HFF-Myc (cell line): ENCODE measurements at places on chromosomes 16 and 17.
A peak's percentile ranks its signal among the peaks of the same experiment; 100 is the strongest.

DNA sequence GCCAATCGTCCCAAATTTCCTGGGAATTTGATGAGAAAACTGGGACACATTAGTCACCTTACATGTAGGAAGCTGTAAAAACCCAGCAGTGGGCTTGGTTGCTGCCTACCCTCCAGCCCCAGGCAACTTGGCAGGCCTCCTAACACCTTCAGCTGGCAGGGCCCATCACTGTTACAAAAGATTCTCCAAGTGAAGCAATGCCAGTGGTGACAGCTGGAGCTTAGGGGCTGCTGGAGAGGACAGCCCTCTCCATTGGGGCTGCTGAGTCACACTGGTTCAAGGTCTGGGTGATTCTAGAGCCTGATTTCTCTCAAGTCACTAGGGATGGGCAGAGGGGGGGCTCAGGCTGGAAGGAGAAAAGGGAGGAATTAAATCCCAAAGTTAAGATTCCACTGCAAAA lies 180.6 kb downstream of the COPRS start:
- no peak for DNase-seq

GRCh38 chr16:842711-843560 lies 42.4 kb upstream of the GNG13 start:
- no peak for DNase-seq

GRCh38 chr16:68197250-68197649 lies 38.7 kb downstream of the ESRP2 start:
- no peak for DNase-seq

GRCh38 chr17:80481284-80482057 lies 5.1 kb upstream of the NPTX1 start:
- no peak for DNase-seq

- no peak for DNase-seq
Observed at GRCh38 chr17:81428121-81428515, 32.9 kb downstream of the BAHCC1 start.

DNA sequence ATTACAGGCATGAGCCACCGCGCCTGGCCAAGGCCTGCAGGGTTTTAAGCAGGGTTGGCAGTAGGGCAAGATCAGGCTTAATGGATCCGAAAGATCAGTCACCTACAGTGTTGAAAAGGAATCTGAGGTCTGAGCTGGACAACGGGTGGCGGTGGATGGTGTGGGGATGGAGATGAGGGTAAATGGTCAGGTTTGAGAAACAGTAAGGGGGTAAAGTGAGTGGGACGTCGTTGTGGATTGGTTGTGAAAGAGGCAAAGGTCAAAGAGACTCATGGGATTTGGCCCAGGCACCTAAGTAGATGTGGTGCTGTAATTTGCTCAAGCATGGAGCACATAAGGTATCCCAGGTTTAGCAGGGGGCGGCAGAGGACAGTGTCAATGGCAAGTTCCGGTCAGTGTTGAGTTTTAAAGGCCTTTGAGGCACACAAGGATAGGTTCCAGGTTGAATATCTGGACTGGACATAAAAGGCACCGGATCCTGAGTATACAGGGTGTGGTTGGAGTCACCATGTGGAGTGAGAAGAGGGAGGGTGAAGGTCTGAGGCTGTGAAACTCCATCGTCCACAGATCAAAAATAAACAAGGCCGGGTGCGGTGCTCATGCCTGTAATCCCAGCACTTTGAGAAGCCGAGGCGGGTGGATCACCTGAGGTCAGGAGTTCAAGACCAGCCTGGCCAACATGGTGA lies 1.1 kb upstream of the SLC16A5 start:
- DNase-seq, result no peak

GRCh38 chr16:66986559-66986958 lies 1.8 kb upstream of the CES4A start:
- no peak for DNase-seq

- no peak for DNase-seq
Observed at GRCh38 chr17:11178581-11178980, 62.4 kb upstream of the SHISA6 start.

DNA sequence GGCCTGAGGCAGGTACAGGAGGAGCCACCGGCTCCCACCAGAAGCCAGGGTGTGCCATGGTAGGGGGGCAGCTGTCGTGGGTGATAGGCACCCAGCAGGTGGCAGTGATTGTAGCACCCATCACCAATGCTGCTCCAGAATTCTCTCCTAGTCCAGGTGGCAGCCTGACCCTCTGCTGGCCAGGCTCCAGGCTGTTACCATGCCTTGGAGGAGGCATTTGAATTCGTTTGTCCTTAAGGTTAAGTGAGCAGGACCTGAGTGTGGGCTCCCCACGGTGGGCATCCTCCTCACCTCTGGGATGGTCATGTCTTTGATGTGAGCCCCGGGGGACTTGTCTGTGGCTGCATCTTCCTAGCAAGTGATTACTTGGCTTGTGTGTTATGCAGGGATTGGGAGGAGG lies 59.4 kb downstream of the RGS9 start:
- no peak for DNase-seq

DNA sequence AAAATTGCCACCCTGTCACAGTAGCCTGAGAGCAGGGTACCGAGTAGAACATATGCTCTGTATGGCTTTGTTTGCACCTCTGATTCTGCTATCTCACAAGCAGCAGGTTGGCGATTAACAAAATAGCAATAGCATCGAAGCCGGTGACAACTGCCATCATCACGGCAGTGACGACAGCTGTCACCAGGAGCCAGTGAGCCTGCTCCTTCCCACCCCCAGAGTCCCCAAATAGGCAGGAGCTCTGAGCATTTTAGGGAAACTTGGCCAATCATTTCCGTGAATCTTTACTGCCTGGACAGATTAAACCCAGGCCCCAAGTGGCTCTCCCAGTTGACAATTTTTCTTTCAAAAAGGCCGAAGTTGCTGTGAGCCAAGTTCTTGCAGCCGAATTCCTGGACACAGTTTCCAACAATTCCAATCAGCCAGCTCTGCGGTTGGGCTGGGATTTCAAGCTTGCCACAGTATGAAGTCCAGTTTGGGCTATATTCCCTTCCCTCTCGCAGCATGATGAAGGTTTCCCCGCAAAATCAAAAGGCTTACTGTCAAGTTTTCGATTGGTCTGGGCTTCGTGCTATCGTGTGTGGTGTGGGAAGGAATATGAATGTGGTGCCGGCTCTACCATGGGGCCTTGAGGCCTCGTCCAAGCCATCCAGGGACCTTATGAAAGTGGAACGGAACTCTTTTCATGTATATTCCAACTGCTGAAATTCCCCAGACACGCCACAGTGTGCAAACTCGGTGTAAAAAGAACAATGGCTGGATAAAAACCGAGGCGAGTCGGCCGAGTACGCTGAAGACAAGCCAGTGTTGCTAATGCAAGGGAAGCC lies 186.6 kb downstream of the C16orf78 start:
- DNase-seq, result no peak

GRCh38 chr17:81647640-81648012 lies 8.7 kb downstream of the PDE6G start:
- no peak for DNase-seq

- DNase-seq, result no peak
Observed at GRCh38 chr17:2722611-2723010, 11.0 kb upstream of the CLUH start.

GRCh38 chr16:15461376-15461775 lies 27.0 kb downstream of the BMERB1 start:
- no peak for DNase-seq

DNA sequence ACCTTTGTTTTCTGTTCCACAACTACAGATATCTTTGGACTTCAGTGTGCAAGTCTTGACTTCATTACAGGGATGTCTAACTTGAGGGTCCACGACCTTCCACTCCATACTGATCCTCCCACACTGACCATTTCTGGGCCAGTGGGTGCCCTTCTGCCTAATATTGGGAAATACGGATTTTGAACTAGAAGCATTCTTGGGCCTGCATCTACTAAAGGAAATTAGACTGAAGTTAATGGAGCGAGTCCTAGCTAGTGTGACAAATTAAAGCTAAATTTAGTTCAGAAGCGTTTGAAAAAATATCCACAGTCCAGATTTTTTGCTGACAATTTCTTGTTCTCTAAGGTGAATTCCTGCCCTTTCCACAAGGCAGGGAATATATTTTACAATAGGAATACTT lies 9.9 kb upstream of the TMIGD1 start:
- DNase-seq, result no peak

DNA sequence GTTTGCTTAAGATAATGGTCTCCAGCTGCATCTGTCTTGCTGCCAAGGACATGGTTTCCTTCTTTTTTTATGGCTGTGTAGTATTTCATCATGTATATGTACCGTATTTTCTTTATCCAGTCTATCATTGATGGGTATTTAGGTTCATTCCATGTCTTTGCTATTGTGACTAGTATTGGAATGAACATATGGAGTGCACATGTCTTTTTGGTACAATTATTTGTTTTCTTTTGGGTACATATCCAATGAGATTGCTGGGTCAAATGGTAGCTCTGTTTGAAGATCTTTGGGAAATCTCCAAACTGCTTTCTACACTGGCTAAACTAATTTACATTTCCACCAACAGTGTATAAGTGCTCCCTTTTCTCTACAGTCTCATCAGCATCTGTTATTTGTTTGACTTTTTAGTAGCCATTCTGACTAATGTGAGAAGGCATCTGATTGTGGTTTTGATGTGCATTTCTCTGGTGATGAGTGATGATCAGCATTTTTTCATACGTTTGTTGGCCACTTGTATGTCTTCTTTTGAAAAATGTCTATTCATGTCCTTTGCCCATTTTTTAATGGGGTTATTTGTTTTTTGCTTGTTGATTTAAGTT lies 66.2 kb downstream of the TNFRSF13B start:
- peak; percentile 94 for DNase-seq

GRCh38 chr16:50721549-50722404 lies 20.1 kb upstream of the CYLD start:
- DNase-seq, result no peak

DNA sequence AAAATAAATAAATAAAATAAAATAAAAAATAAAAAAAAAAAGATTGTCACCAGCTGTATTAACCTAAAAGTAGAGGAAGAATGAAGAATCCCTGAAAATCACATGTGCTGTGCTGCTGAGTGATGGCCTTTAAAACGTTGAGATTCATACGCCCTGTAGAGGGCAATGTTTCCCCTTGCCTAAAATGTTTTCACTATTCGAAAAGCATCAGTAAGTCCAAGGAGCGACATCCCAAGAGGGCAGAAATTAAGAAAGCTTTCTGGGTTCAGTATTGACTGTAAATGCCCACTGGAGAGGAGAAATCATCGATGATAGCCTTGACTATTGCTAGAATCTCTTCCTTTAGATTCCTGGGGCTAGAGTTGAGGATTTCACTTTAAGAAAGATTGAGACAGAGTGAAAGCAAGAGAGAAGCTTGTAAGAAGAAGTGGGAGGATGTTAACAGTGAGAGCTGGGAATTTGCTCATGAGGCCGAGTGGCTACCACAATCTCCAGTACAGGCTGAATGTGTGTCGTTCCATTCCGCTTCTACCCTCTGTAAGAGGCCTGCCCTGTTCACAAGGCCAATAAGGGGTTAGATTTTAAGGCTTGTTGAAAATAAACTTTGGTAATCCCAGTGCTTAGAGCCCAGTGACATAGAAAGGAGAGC lies 170.8 kb upstream of the FAM20A start:
- DNase-seq, result peak; percentile 60

GRCh38 chr16:78684655-78685375 lies 585.4 kb downstream of the WWOX start:
- DNase-seq, result no peak

GRCh38 chr16:11181899-11182279 lies 74.1 kb downstream of the SOCS1 start:
- DNase-seq, result no peak

DNA sequence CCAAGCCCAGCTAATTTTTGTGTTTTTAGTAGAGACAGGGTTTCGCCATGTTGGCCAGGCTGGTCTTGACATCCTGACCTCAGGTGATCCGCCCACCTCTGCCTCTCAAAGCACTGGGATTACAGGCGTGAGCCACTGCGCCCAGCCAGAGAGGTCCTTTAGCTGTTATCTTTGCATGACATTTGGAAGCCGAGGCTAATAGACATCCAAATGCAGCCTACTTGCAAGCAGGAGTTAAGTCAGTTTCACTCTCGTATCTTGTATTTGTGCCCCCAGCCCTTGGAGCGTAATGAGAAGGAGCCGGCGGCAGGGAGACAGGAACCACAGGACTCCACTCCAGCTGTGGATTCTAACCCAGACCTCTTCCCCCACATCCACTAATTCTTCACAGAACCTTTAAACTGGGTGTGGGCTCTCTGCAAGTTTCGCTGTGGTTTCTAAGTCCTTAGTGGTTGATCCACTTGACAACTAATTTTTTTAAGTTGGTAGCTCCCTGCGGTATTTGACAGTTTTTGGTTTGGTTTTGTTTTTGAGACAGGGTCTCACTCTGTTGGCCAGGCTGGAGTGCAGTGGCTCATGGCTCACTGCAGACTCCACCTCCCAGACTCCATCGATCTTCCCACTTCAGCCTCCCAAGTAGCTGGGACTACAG lies 3.1 kb upstream of the CYTH1 start:
- no peak for DNase-seq

- no peak for DNase-seq
Observed at GRCh38 chr16:17590711-17591654, 120.2 kb upstream of the XYLT1 start.

DNA sequence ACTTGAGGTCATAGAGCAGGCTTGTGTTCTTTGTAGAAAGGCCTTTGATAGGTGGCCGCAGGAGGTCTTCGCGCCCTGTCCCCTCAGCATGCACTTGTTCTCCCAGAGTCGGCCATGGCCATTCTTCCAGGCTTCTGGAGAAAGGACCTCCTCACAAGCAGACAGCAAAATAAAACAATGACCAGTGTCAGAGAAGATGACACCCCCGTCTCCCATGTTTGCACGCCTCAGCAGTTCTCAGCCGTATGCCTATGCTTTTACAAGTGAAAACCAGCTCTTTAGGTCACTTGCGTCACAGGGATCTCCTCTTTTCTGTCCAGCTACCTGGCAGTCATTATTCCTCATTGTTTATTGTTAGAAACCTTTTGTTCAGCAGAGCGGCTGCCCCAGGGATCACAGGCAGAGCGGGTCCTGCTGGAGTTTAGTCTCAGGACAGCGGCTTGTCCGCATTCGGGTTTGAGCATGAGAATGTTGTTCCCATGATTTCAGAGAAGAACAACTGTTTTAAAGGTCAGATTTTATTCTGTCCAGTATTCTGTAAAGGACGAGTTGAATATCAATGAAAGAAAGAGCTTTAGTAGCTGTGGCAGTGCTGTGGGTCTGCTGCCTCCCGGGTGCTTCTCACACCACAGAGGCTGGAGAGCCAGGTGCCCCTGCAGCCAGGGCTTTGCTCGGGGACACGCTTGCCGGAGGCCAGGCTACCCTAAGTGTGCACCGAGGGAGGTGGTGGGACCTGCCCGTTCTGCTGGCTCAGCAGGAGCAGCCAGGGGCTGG lies 123.9 kb downstream of the RPTOR start:
- DNase-seq, result no peak

DNA sequence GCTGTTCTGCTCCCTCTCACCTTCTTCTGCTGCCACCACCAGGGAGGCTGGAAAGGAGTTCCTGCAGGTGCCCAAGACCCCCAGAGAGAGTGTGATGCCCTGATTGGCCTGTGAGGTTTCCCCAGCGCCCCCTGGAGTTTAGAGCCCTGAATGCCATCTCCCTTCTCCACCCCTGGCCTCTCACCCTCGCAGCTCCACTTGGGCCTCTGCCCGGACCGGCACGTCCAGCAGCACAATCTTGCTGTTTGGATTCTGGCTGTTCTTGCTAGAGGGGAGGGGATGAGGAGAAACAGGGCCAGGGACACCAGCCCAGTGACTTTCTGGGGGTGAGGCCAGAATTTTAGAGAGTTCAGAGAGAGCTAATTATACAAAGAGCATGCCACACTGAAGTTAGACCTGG lies 12.5 kb upstream of the FAM171A2 start:
- DNase-seq, result no peak

GRCh38 chr17:62780269-62780668 lies 27.8 kb downstream of the MARCHF10 start:
- no peak for DNase-seq
